ENCODE measurements at places on chromosomes 16 and 17.
A peak's percentile ranks its signal among the peaks of the same experiment; 100 is the strongest.

GRCh38 chr16:50036426-50036825 is 11.4 kb downstream of the CNEP1R1 start:
- DNase-seq, result no peak
- H3K27ac ChIP-seq, result no peak overlapping the region
- peaks cover 18% of the 10 kb centered on the region for H3K36me3 ChIP-seq
- H3K4me3 ChIP-seq, result no peak overlapping the region

DNA sequence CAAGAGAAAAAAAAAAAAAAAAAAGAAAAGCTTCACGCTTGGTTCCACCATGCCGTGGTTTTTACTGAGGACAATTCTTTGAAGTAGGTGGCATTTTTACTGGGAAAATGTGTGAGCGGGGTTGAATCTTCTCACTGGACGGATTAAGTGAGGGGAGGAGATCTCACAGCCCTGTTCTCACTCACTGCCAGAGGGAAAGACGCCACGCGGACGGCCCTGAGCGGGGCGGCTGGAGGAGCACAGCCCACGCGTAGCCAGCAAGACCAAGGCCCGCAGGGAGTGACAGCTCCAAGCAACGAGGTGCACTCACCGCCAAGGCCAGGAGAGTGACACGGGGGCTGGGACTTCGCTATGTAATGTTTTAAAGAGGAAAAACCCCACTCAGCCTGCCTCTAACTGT is 43.1 kb downstream of the MRM3 start:
- no peaks in the 10 kb centered on the region for H3K36me3 ChIP-seq
- no peaks in the 10 kb centered on the region for H3K27me3 ChIP-seq
- no peak overlapping the region for H3K4me3 ChIP-seq
- H3K4me1 ChIP-seq, result no peaks in the 10 kb centered on the region
- H3K27ac ChIP-seq, result no peak overlapping the region

GRCh38 chr17:11598274-11599221 is at the start of gene DNAH9:
DNAH9 (plus strand) TSS chr17:11598470; CDS start chr17:11598499, 29 bp downstream.
- no peaks in the 10 kb centered on the region for H3K27me3 ChIP-seq
- H3K36me3 ChIP-seq, result no peaks in the 10 kb centered on the region
- H3K4me1 ChIP-seq, result no peaks in the 10 kb centered on the region
- H3K4me3 ChIP-seq, result peak within 1 kb of the TSS; percentile 12
- DNase-seq, result peak; percentile 13
- no peak within 1 kb of the TSS for H3K27ac ChIP-seq

DNA sequence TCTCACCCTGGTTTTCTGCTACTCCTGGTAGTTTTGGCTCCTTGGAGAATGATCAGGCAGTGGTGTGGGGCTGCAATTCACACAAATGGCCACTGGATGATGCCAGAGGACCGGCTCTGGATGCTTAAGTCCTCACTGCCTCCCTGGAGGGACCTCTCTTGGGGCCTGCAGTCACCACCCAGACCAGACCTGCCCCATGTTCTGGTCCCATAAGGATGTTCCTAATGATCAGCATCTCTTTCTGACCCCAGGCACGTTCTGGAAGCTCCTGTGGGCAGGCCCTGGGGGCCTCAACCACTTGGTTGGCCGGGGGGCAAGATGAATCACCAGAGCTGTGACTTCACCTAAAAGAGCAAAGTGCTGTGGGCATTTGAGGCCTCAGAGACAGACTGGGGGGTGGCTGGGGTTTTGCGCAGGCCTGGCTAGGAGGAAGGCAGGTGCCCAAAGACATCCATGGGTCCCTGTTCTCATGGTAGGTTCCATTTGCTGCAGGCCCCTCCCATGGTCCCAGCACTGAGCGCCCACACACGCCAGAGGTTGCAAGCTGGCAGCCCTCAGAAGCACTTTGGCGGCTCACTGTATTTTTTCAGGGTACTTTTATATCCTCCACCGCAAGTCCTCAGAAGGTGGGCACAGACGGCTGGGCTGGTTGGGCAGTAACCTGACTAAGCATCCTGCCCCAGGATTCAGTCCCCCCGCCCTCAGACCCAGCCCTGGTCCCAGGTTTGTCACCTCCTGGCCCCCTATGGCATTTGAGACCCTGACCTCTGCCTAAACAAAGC is 53.2 kb downstream of the NT5M start:
- no peak overlapping the region for H3K4me3 ChIP-seq
- DNase-seq, result peak; percentile 79
- H3K27me3 ChIP-seq, result no peaks in the 10 kb centered on the region
- H3K27ac ChIP-seq, result no peak overlapping the region
- H3K36me3 ChIP-seq, result no peaks in the 10 kb centered on the region
- H3K4me1 ChIP-seq, result peaks cover 30% of the 10 kb centered on the region

GRCh38 chr17:50423553-50424159 is 2.4 kb upstream of the ACSF2 start:
- DNase-seq, result no peak
- peaks cover 6% of the 10 kb centered on the region for H3K4me1 ChIP-seq
- H3K4me3 ChIP-seq, result no peak overlapping the region
- H3K27me3 ChIP-seq, result no peaks in the 10 kb centered on the region
- no peak overlapping the region for H3K27ac ChIP-seq

GRCh38 chr17:29568331-29569244 is at the start of gene TP53I13:
TP53I13 (plus strand) TSS chr17:29568701; CDS start chr17:29568759, 58 bp downstream.
- peaks cover 8% of the 10 kb centered on the region for H3K36me3 ChIP-seq
- peaks cover 12% of the 10 kb centered on the region for H3K27me3 ChIP-seq
- peaks cover 18% of the 10 kb centered on the region for H3K4me1 ChIP-seq

Measured in thymus (tissue), 14 donors.